Right lobe of liver (tissue), 6 donors: ENCODE measurements at places on chromosomes 7 and 10. TPM values are rescaled to one million over a fixed set of nuclear protein-coding genes. Genes with fewer than 3 reads are reported as not detected.

- H3K27me3 ChIP-seq: no peaks in the 10 kb centered on the region
- no peaks in the 10 kb centered on the region for H3K36me3 ChIP-seq
- no peaks in the 10 kb centered on the region for H3K4me1 ChIP-seq
- no peak overlapping the region for H3K27ac ChIP-seq
- H3K4me3 ChIP-seq: no peak overlapping the region
- no peak for DNase-seq
These were observed 192.0 kb downstream of the OTUD1 start for GRCh38 chr10:23630885-23631284.

DNA sequence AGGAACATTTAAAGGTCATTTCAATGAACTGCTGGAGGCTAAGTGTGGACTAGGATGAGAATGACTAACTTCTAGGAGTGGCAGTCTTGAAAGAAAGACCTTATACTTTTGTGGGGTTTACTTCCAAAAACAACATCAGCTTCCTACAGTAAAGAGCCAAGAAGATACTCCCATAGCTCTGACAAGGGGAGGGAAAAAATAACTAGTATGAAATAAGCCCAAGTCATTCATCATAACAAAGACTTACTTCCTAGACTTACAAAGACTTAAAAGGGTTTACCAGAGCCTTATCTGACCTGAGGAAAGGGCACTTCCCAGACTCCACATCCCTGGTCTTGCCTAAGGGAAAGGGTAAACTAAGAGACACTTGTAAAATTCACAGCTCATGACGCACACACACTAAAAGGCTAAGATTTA is 31.7 kb downstream of the ARHGAP12 start:
- no peak for DNase-seq
- H3K4me1 ChIP-seq: no peaks in the 10 kb centered on the region

GRCh38 chr7:77698042-77698625 is 1.9 kb downstream of the RSBN1L start:
- no peaks in the 10 kb centered on the region for H3K27me3 ChIP-seq
- peak overlapping the region; percentile 97 for H3K27ac ChIP-seq
- H3K4me3 ChIP-seq: peak overlapping the region; percentile 74
- H3K4me1 ChIP-seq: no peaks in the 10 kb centered on the region

DNA sequence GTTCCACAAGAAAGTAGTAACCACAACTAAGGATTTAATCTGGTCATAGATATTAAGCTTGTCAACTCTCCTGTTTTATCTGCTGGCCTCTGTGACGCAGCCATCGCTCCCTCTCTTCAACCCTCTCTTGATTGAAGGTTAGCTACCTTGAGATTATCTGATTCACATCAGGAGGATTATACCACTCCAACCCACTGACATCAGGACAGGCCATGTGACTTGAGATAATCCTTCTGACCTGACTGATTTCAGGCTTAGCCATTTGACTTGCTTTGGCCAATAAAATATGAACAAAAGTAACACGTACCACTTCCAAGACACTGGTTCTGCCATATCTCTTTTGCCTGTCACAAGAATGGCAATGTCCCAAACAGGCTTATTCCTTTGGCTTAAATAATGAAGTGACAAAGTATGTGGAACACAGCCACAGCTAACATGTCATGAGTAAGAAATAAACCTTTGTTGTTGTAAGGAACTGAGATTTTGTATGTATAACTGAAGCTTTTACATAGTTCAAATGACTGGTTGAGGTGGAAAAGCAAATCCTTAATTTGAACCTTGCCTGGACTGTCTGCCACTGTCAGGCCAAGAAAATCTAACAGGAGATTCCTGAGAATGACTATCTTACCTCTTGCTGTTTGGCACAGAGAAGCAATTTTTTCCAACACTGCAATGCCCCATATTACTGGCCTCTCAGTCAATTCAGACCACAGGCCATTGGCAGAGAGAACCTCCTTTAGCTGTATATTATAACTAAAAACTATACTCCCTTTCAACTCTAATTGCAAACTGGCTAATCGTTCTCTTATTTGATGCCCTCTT is 13.9 kb downstream of the ZNF438 start:
- H3K4me1 ChIP-seq: no peaks in the 10 kb centered on the region
- H3K36me3 ChIP-seq: no peaks in the 10 kb centered on the region
- no peak overlapping the region for H3K27ac ChIP-seq

DNA sequence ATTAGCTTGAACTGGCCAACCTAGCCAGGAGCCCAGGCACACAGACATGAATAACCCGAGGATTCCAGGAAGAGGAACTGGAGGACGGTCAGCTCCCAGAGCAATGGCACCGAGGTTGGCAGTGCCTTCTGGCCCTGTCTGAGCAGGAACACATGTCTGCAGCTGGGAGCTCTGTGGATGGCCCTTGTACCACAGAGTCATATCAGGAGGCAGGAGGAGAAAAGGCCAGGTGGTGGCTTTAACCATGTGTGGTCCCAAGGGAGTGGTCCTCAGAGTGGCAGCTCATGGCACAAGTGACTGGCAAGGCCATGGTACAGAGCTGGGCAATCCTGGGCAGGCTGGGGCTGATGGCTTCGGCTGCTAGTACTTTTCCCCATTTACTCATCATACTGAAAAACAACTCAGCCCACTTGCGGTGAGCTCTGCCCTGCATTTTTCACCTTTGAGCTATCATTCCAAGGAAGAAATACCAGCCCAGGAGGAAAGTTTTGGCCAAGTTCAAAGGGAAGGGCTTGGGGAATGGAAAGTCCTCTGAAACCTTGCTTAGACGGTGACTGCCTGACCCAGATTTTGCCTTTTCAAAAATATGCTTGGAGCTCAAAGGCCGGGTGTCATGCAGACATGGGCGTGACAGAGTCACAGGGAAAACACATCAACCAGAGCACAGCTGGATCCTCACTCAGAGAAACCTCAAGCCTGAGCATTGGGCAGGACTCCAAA is 25.7 kb upstream of the LOXL4 start:
- no peaks in the 10 kb centered on the region for H3K36me3 ChIP-seq
- H3K4me3 ChIP-seq: no peak overlapping the region
- H3K4me1 ChIP-seq: no peaks in the 10 kb centered on the region
- H3K27ac ChIP-seq: no peak overlapping the region
- DNase-seq: no peak

GRCh38 chr7:107744345-107744750 is 406 bp downstream of the CBLL1 start:
- DNase-seq: no peak
- H3K4me1 ChIP-seq: no peaks in the 10 kb centered on the region
- H3K27ac ChIP-seq: peak overlapping the region; percentile 93
- H3K4me3 ChIP-seq: peak overlapping the region; percentile 92
- H3K27me3 ChIP-seq: no peaks in the 10 kb centered on the region

DNA sequence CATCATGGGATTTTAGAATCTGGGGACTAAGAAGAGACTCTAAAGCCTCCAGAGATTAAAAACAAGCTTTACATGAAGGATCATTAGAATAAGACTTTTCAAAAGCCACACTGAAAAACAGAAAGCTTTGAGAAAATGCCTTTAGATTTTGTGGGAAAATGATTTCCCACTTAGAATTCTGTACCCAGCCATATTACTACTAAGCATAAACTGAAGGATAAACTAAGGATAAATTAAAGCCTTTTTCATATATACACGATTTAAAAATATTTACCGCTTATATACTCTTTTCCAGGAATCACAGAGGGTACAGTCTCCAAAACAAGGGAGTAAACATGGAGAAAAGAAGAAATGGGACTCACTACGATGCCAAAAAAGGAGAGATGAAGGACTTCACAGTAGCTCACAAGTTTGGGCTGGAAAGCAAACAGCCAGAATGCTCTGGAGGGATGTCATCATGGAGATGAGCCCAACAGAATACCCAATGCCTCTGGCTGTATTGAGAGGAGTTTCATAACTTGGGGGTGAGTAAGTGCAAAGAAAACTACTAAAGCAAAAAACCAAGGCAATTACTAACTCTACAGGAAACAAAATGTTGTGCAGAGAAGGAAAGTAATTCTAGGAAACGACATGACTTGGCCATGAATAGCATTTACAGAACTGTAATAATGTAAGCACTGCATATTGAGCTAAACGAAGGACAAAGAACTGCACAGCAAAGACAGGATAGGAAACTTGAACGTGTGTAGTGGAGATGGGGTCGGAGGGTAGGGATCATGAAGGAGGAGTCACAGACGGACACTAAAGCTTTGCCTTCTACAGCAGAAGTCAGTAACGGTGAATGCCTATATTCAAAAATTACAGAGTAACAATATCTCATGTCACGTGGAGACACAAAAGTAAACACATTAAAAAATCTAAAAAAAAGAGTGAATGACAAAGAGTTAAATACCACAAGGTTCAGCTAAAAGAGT is 61.4 kb upstream of the ASAH2 start:
- no peak overlapping the region for H3K4me3 ChIP-seq
- no peak overlapping the region for H3K27ac ChIP-seq
- H3K36me3 ChIP-seq: no peaks in the 10 kb centered on the region
- no peaks in the 10 kb centered on the region for H3K27me3 ChIP-seq
- no peak for DNase-seq

- no peak overlapping the region for H3K27ac ChIP-seq
- H3K4me1 ChIP-seq: no peaks in the 10 kb centered on the region
- H3K4me3 ChIP-seq: no peak overlapping the region
- no peaks in the 10 kb centered on the region for H3K27me3 ChIP-seq
- DNase-seq: no peak
- no peaks in the 10 kb centered on the region for H3K36me3 ChIP-seq
These were observed 187.9 kb downstream of the SNX10 start for GRCh38 chr7:26479581-26479980.

DNA sequence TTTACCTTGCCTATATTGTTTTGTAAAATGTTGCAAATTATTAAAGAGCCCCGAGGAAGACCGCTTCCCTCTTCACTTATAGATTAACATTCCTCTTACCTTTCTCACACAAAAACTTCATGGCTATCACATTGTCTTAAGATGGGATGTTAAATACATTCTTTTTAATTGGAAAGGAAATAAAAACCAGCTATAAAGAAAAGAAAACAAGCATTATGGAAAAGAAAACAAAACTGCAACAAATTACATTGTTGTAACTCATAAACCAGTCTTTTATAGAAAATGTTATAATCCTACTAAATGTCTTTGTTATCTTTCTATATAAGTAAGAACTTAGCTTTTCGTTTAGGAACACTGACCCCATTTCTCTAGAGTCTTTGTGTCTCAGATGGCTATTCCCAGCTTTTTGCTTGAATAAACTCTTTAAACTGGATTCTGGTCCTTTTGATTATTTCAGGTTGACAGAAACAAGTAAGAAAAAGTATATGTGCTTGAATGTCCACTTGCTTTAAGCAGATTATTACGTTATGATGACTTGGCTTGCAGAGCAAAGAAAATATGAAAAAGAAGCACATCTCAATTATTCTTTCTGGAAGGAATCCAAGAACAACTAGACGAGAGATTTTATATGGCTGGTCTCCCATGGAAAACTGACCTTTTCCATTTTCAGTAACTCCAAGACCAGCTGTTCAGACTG is 128.2 kb downstream of the AKR1D1 start:
- no peaks in the 10 kb centered on the region for H3K36me3 ChIP-seq
- DNase-seq: no peak
- H3K27me3 ChIP-seq: no peaks in the 10 kb centered on the region
- no peaks in the 10 kb centered on the region for H3K4me1 ChIP-seq

- H3K27me3 ChIP-seq: no peaks in the 10 kb centered on the region
- H3K4me1 ChIP-seq: no peaks in the 10 kb centered on the region
- no peaks in the 10 kb centered on the region for H3K36me3 ChIP-seq
- no peak overlapping the region for H3K27ac ChIP-seq
- DNase-seq: no peak
These were observed 351.4 kb downstream of the MDFIC start for GRCh38 chr7:115273139-115273772.

GRCh38 chr7:24609570-24609969 is 36.3 kb downstream of the PALS2 start:
- H3K27ac ChIP-seq: no peak overlapping the region
- no peak overlapping the region for H3K4me3 ChIP-seq
- H3K27me3 ChIP-seq: no peaks in the 10 kb centered on the region
- H3K4me1 ChIP-seq: peaks cover 4% of the 10 kb centered on the region
- no peak for DNase-seq

GRCh38 chr10:106716381-106716780 is 448.1 kb downstream of the SORCS1 start:
- no peak for DNase-seq
- H3K36me3 ChIP-seq: no peaks in the 10 kb centered on the region
- no peak overlapping the region for H3K27ac ChIP-seq
- no peak overlapping the region for H3K4me3 ChIP-seq
- H3K4me1 ChIP-seq: no peaks in the 10 kb centered on the region

- H3K4me3 ChIP-seq: no peak overlapping the region
- no peaks in the 10 kb centered on the region for H3K36me3 ChIP-seq
- H3K4me1 ChIP-seq: no peaks in the 10 kb centered on the region
- no peaks in the 10 kb centered on the region for H3K27me3 ChIP-seq
- no peak overlapping the region for H3K27ac ChIP-seq
These were observed 279.4 kb downstream of the TNS3 start for GRCh38 chr7:47302560-47302959.

GRCh38 chr10:79287973-79288723 is 59.1 kb upstream of the PPIF start:
- no peaks in the 10 kb centered on the region for H3K36me3 ChIP-seq
- no peaks in the 10 kb centered on the region for H3K4me1 ChIP-seq
- H3K27me3 ChIP-seq: no peaks in the 10 kb centered on the region

DNA sequence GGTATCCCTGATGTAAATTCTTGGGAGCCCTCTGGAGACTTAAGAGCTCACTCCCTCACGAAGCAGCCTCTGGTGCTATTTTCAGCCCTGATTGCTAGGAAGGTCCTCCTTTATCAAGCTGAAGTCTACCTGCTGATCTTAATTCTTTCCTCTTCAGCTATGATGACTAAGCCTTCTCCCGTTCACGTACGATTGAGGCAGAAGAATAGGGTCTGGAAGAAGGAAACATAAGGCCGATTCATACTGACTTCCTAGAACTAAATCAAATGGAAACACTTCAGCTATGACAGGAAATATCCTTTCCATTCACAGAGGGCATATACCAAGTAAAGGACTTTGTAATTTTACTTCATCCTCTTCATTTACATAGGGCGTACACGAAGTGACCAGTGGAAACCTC is 107.0 kb downstream of the CPXM2 start:
- no peak overlapping the region for H3K4me3 ChIP-seq
- H3K27ac ChIP-seq: no peak overlapping the region
- H3K4me1 ChIP-seq: no peaks in the 10 kb centered on the region
- no peaks in the 10 kb centered on the region for H3K27me3 ChIP-seq
- no peak for DNase-seq
- no peaks in the 10 kb centered on the region for H3K36me3 ChIP-seq

The ADRA2A gene
- total RNA-seq: 0.65 TPM

The ASB10 gene
- total RNA-seq: not detected

The PLPP4 gene
- 0.81 TPM for total RNA-seq

The ITGB8 gene
- 0.43 TPM for total RNA-seq

The NFE2L3 gene
- 0.46 TPM for total RNA-seq

The ZNF467 gene
- 14.6 TPM for total RNA-seq

The DDC gene
- total RNA-seq: 48.4 TPM

The GPR26 gene
- not detected for total RNA-seq

The RRP12 gene
- 23.2 TPM for total RNA-seq

The AKR1C8 gene
- 25.1 TPM for total RNA-seq

The GSTO2 gene
- 1.4 TPM for total RNA-seq
